ENCODE measurements at places on chromosomes 1 and 21.

DNA sequence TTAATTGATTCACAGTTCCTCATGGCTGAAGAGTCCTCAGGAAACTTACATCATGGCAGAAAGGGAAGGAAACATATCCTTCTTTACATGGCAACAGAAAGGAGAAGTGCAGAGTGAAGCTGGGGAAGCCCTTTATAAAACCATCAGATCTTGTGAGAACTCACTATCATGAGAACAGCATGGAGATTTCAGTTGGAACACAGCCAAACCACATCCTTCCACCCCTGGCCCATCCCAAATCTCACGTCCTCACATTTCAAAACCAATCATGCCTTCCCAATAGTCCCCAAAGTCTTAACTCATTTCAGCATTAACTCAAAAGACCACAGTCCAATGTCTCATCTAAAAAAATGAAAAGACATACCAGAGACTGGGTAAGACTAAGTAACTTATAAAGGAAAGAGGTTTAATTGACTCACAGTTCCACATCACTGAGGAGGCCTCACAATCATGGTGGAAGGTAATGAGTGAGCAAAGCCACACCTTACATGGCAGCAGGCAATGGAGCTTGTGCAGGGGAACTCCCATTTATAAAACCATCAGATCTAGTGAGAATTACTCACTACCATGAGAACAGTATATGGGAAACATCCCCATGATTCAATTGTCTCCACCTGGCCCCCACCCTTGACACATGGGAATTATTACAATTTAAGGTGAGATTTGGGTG is 105.2 kb downstream of the MRPL39 start:
- no peak for DNase-seq

- DNase-seq = no peak
These were observed 18.9 kb upstream of the SPATC1L start for GRCh38 chr21:46203203-46203600.

GRCh38 chr1:3074297-3074741 is 5.3 kb downstream of the PRDM16 start:
- DNase-seq = no peak

DNA sequence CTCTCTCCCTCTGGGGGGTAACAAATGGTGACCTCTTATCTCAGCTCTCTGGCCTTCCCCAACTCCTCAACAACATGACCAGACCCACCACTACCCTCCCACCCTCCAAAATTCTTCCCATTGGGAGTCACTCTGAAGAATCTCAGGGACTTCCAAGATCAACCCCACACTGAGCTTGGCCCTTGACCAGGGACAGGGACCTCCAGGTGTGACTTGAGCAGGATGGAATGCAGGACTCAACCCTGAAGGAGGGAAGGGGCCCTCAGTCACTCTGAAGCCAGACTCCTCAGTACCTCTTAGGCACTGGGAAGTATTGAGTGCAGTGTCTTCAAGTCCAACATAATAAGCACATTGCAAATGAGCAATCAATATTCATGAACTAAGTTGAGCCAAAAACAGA is 1.9 kb downstream of the CASQ1 start:
- no peak for DNase-seq

GRCh38 chr21:39441502-39442475 is 3.8 kb downstream of the LCA5L start:
- no peak for DNase-seq

- DNase-seq = no peak
These were observed 69.9 kb downstream of the RRAGC start for GRCh38 chr1:38789498-38790169.

DNA sequence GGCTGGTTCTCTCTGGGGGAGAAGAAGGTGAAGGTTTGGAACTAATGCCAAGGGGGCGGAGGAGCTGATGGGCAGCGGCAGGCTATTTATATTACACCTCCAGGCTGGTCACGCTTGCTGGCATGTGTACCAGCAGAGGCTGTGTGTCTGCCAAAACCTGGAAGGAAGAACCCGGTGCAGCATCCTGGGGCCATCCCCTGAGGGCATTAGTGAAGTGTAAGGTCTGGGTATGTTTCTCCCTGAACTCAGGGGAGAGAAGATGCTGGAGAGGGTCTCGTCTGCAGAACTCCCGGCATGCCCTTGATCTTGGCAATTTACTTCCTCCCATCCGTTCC is 5.3 kb downstream of the DISP3 start:
- no peak for DNase-seq

DNA sequence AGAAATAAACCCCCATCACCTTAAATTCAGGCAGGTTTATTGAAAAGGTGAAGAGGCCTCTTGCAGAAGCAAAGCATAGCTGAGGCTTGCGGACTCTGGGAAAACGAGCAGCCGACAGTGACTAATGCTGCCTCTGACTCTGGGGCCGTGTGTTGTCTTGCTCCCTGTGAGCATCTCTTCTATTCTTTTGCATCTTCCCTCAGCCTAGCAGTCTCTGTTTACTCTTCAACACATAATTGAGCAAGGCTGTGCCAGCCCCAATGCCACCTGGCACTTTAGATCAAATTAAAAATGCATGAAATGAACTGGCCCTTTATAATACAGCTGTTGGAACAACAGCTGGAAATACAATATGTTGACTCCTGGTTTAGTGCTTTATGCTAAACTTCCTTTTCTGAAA is 18.4 kb upstream of the REG4 start:
- no peak for DNase-seq

GRCh38 chr1:79325705-79326104 is 319.2 kb upstream of the ADGRL4 start:
- DNase-seq = no peak
